ENCODE measurements at places on chromosomes 7 and 10.

DNA sequence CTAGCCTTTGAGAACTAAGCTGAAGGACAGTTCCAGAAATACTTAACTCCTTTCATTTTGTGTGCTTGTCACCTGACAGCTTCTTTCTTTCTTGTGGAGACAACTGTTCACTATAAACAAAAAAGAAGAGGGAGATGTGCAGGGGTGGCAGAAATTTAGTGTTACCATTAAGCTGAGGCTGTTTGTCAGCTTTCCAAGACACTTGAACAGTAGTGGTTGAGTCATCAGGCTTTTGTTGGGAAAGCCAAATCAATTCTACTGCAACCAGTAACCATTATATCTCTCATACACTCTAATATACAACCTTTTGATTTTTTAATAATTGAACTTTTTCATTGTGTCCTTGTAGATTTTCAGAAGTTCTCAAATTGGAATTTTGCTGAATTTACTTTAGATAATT, 75.3 kb downstream of the POLL start:
- DNase-seq: no peak

DNA sequence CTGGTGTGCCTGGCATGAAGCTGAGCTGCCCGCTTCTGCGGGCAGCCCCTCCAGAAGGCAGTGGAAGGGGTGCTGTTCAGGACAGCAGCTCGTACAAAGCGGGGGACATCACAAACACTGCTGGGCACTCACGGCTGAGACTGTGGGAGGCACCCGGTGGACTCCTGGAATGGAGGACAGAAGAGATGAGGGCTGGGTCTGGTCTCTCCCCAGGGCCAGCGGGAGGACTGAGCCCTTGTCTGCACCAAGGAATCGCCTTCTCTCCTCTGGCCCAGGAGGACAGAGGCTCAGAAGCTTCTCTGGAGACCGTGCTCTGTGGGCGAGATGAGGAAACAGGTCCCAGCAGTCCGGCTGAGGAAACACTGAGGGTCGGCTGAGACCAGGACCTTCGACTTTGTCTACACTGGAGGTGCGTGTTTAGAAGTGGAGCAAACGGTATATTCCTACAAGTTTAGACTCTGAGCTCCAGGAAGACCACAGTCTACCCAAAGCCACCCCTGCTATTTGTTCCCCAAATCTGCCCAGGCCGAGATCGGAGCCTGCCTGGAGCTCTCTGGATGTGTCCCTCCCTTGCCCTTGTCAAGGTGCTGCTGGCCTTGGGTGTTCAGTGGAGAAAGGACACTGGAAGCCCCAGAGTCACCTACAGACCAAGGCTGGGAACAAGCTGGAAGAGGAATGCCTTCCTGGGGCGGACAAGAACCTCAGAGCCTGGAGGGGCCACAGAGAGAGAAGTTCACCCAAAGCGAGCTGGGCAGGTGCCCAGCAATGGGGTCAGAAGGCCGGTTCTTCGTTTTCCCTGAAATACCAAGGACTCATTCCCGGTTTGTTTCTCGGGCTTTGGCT, 12.9 kb upstream of the INPP5A start:
- no peak for DNase-seq

GRCh38 chr7:92868683-92869293, 32.4 kb upstream of the CDK6 start:
- no peak for DNase-seq

GRCh38 chr10:1287487-1287886, 231.3 kb downstream of the WDR37 start:
- no peak for DNase-seq

DNA sequence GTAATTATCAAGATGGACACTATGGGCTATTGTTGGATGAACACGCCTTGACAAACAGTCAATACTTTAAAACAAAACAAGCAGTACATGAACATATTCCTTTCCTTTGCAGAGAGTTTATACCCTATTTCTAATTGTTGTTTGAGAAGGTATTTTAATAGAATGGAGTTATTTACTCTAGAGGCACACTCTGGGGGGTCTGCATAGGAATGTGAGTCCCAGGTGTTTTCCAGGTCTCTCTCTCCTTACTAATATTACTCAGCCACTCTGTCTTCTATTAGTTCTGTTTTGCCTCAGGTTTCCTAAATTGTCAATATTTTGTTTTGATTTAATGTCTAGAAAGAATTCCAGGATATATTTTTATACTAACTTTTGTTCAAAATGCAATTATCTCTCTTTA, 1091.4 kb downstream of the CNTNAP2 start:
- DNase-seq: no peak

DNA sequence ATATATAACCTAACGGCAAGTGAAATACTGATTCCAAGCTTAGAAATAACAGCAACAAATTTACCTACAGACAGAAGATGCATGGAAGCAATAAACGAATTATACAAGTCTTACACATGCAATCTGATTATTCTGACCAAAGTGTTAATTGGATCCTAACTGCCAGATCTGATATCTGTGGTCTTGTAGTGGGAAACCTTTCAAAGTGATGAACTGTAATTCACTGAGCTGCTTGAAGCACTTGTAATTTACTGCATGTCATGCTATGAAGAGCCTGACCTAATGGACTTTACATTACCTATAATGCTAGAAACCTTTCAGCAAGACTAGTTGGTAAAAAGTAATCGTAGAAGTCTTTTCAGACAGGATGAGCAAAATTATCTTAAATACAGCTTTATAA, 205.6 kb downstream of the FOXP2 start:
- no peak for DNase-seq

GRCh38 chr7:116952635-116953371, 498 bp upstream of the ST7 start:
- DNase-seq: no peak

- DNase-seq: no peak
Observed at GRCh38 chr7:92633211-92633906, 43.2 kb upstream of the FAM133B start.

- peak; percentile 13 for DNase-seq
Observed at GRCh38 chr7:33040803-33041516, 21.6 kb downstream of the NT5C3A start.

- no peak for DNase-seq
Observed at GRCh38 chr7:110938165-110938564, 152.8 kb upstream of the LRRN3 start.

GRCh38 chr10:119031496-119032059, 2.1 kb downstream of the NANOS1 start:
- no peak for DNase-seq

GRCh38 chr7:131244259-131244852, 83.3 kb upstream of the MKLN1 start:
- no peak for DNase-seq

- no peak for DNase-seq
Observed at GRCh38 chr7:12970626-12971025, 283.2 kb downstream of the ARL4A start.

GRCh38 chr7:114799628-114800028, 122.3 kb upstream of the MDFIC start:
- no peak for DNase-seq

DNA sequence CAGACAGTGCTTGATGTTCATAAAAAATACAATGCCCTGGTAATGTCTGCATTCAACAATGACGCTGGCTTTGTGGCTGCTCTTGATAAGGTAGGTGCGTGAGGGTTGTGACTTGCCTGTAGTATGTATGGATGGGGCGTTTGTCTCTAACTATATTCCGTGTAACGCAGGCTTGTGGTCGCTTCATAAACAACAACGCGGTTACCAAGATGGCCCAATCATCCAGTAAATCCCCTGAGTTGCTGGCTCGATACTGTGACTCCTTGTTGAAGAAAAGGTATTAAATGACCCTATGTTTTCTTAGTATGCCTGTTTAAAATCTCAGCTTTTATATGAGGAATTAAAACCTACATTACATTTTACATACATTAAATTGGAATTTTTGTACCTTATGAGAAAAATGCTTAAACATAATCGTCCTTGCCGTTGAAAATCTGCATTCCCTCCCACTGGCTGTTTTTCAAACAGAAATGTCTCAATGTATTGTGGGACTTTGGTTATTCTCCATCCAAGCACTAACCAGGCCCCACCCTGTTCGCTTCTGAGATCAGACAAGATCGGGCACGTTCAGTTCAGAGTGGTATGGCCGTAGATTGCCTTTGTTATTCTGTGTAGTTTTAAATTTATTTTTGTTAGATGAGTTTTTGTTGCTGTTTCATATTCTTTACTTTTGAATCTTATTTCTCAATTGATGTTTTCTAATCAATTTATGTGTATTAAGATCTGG, 85.3 kb downstream of the CUL1 start:
- no peak for DNase-seq

DNA sequence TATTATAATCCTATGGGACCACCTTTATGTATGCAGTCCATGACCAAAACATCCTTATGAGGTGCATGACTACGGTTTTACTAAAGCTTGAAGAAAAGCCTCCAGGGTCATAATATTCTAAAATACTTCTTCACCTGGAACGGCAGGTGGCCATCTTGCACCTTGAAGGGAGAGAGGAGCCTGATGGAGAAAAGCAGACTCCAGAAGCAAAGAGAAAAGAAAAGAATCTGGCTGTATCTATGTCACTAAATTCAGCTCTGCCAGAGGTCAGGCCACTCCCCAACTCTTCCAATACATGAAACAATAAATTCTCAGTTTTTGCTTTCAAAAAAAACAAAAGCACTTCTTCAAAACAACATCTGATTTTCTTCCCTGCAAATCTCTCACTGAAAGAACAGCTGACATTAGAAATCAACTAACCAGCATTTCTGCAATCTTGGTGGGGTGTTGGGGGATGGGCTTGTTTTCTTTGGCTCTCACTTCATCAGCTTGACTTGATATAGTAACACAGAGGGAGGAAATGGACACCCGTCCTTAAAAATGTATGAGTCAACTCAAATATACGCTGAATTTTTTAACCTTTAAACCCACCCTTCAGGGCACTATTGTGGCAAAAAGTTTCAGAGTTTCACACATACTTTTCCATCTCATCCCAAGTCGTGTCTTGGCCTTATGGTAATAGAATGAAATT, 21.7 kb downstream of the HIBADH start:
- no peak for DNase-seq

- DNase-seq: no peak
Observed at GRCh38 chr7:45626441-45627430, 52.6 kb downstream of the ADCY1 start.

DNA sequence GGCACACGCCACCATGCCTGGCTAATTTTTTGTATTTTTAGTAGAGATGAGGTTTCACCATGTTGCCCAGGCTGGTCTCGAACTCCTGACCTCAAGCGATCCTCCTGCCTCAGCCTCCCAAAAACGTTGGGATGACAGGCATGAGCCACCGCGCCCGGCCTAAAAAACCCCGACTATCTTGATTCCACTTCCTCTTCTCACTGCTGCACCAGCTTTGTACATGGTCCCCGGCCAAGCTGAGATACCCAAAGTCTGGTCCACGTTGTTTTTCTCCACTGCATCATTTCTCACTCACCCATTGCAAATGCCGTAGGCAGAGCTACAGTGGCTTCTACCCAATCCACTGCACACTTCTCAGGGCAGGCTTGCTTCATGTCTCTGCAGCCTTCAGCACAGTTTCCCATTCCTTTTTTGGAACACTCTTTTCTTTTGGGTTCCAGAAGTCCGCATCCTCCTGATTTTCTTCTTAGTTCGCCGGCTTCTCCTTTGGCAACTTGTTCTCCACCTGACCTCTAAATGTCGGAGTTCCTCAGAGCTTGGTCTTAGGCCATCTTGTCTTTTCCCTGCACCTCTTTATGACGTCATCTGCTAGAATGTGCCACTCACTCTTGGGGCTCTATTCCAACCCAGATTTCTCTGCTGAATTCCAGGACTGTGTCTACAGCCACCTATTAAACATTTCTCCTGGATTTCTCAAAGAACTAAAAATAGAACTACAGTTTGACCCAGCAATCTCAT, 6.0 kb upstream of the GNB2 start:
- DNase-seq: no peak

DNA sequence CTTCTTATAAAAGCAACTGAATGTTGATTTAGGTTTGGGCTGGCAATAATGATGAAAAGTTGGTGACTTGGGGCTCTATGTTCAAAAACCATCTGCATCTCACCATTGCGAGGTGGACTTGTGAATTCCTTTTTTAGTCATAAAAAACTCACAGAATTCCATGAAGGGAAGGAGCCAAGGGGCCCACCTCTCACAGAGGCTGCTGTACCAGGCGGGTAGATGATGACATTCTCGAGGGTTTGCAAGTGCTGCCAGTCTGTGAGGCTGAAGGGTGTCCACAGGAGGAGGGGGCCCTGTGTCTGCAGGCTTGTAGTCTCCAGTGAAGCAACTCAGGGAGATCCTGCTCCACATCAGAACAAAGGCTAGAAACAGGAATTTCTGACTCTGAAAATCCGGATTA, 195.5 kb upstream of the ZNF32 start:
- no peak for DNase-seq

- DNase-seq: no peak
Observed at GRCh38 chr7:33432821-33433220, 303.5 kb downstream of the BBS9 start.

DNA sequence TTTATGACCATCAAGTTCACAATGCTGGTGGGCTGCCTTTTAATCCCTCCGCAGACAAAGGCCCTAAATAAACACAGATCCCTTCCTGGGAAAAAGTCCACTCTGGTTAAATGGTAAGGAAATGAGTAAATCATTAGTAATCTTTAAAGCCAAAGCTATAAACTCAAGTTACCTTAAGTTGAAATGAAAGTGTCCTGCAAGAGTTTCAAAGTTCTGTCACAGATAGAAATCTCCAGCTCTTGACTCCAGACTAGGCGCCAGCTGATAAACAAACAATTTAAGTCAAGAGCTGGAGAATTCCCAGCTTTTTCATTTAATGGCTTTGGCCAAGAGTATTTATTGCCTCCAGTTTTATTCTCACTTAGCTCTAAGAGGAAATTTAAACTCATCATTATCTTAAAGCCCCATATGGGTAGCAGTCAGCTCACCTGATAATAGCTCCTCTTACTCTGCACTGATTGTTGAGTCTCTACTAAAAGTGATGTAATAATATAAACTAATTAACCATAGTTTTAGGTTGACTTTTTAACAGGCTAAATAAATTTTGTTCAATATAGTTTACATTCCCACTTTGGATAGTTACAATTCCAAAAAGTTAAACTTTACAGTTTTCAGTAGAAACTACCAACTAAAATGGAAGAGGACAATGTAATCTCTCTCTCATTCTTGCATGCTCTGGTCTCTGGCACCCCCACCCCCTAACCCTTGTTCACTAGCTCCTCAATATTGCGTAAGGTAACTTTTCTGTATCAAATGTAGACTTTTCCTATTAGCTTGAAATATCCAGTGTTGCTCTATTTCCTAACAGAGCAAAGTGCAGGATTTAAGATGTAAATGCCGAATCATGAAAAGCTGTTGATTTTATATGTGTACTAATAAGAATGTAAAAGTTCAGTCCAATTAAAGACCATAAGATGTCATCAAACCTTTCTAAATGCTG, 56.1 kb downstream of the HIBADH start:
- no peak for DNase-seq
